ENCODE measurements at places on chromosomes 3 and 15.

- DNase-seq: no peak
Measured at GRCh38 chr3:65400899-65401298, 637.8 kb downstream of the MAGI1 start.

DNA sequence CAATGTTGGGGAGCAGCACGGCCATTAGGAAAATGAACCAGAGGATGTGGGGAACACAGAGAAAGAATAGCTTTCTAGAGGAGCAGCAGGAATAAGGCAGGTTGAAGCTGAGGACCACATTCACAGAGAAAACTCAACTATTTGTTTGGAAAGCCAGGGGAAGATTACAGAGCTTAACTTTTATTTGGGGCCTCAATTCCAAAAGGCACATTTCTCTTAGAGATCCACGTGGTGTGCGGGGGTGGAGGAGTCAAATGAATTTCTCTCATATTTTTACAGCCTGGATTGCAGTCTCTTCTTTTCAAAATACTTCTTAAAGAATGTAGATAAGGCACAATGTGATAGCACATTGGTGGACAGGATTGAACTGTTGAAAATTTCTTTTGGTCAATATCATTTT, 253.7 kb downstream of the ROBO1 start:
- no peak for DNase-seq

- no peak for DNase-seq
Measured at GRCh38 chr15:67947254-67948039, 106.7 kb upstream of the PIAS1 start.

DNA sequence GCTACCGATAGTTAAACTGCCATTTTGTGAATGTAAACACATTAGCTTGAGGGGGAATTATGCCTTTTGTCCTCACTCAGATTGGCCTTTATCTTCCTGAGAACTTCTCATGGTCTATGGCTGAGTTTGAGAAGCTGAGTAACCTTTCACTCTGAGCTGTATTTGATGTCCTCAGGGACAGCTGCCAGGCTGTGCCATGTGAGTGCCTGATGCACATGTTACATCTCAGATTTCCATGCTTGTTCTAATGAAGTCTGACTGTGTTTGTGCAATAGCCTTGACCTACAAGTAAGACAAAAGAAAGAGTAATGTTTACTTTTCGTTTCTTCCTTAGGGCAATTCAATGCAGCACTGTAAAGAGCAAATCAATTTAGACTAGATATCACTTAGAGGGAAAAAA, 44.1 kb upstream of the ARL6 start:
- DNase-seq: no peak

GRCh38 chr3:136653628-136654027, 98.5 kb downstream of the STAG1 start:
- no peak for DNase-seq

DNA sequence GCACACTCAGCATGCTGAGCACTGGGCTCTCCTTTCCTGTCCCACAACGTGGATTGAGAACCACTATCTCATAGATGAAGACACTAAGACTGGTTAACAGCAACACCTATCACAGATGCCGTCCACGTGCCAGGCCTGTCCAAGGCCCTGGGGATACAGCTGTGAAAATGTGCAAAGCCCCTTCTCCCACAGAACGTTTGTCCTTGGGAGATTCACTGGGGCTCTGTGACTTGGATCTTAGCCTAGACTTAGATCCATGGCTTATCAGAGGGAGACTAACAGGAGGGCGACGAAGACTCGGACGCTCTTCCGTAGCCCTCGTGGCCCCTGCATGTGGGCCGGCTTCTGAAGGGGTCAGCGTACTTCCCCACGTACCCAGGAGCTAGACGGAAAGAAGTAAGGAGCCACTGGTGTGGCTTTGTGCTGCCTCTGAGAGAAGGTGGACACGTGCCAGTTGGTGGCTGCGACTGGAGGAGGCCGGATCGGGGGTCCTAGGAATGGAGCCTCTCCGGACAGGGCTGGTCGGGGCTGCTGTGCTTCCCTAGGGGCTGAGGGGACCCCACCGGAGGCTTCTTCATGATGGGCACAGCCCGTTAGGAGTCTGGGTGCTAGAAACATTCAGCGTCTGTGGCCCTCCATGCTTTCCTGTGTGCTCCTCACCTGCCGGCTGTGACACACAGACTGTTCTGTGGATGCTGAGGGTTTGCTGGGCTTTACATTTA, 964 bp downstream of the NRROS start:
- no peak for DNase-seq

DNA sequence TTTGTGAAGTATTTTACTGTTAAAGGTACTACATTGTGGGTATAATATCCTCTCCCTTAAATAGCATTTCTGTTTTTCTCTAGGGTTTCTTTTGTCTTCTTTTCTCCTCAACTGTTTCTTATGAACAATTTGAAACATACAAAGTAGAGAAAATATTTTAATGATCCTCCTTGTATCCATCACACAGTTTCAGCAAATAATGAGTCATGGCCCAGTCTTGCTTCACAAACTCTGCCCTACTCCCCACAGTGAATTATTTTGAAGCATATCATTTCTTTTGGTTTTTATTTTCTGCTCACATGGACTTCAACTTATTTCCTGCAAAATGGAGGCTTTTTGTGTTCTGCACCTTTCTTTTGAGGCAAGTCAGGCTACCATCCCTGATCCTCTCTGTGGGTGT, 6.1 kb upstream of the SCAANT1 start:
- no peak for DNase-seq

- no peak for DNase-seq
Measured at GRCh38 chr15:87498560-87498959, 758.0 kb downstream of the NTRK3 start.

- no peak for DNase-seq
Measured at GRCh38 chr3:38343797-38344594, 2.6 kb upstream of the XYLB start.

GRCh38 chr3:108180194-108180593, 42.0 kb downstream of the IFT57 start:
- no peak for DNase-seq

- DNase-seq: no peak
Measured at GRCh38 chr3:188834349-188834748, 337.4 kb upstream of the TPRG1 start.

DNA sequence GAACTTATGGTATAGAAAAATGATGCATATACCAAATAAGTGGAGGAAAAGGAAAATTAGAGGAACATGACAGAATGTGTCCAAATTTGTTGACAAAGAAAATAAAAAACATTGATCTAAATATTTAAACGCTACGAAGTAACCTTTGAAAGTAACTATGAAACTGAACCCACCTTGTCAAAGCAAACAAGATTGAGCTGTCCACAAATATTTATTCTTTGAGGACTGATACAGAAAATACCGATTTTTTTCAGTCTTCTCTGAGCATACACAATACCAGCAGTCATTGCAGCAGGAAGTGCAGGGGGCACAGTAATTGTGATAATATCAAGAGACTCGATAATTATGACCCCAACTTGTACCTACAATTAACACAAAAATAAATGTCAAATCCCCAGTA, 40.0 kb downstream of the ATP13A3 start:
- no peak for DNase-seq

DNA sequence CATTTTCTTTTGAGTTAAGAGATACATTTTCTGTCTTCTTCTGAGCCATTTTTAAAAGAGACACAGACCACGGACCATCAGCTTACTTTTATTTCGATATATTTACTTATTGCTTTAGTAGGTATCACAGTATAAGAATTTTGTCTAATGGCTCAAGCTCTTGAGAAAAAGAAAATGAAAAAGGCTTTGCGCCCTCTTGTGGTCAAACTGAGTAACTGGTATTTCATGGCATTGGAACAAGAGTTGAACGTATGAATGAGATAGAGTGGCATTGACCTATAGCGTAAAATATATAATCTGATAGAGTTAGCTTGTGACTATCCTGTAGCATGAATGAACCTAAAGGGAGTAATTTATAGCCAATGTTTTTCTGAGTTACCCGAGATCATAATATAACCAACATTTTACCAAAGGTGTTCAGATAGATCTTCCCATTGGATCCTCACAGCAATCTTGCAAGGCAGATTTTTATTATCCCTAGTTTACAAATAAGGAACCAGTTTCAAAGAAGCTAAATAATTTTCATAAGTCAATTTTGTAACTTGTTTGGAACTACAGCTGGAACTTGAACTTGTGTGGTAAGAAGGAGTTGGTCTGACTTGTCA, 154.6 kb downstream of the POLR2M start:
- no peak for DNase-seq

DNA sequence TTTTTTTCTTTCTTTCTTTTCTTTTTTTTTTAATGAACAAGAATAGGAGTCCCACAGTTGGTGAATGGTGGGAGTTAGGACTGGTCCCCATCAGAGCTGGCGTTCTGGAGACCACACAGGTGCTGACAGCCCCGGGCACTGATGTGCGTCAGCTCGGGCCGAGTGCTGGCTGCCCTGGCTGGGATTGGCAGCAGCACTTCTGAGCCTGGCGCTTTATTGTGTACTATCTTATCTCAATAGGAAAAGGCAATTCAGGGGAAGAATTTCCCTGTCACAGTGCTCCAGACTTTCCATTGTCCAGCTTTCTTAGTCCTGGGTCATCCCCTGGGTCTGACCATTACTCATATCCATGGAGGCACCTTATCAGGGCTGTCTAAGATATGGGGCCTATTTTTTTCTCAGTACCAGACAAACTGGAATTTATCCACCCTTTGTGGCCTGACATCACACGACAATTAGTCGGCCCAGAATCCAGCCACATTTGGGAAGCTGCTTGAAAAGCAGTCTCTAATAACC, 54.1 kb downstream of the TMEM44 start:
- DNase-seq: no peak

GRCh38 chr3:48997714-48998637, 7.9 kb downstream of the P4HTM start:
- DNase-seq: no peak

DNA sequence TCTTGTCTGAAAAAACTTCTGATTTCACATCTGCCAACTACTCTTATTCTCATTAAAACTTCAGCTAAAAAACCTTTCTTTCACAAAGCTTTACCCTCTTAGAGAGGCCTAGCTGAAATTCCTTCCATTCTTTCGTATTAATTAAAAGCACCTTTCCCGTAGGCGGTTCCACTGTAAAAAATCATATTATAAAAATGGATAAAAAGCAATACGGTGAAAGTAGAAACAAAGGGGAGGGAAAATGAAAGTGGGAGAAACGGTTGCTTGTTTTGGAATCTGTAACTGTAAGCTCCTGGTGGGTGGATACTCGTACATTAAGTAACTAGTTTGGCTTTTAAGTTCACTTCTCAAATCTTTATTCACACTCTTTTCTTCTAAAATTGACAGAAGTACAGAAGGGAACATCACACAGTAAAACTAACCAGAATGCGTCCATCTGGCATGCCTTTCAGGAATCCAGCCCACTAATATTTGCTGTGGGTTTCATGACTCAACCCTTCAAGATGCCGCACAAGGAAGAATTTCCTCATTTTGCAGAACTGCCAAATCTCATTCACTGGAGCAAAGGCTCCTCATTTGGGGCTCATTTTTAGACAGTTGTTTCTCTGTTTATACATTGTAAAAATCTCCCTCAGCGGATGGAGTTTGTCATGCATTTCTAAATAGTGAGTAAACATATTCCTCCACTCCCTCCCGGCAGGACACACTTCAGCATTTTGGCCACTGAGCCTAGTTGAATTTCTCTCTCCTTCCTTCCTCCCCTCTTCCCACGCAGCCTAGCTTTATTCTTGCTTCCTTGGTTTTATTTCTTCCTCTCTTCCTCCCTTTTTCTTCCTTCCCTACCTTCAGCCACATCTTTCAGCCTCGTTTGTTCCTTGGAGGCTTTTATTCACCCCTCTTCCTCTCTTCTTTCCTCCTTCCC, 419.5 kb upstream of the NAALADL2 start:
- peak; percentile 5 for DNase-seq

GRCh38 chr15:92707880-92708551, 52.4 kb upstream of the FAM174B start:
- DNase-seq: no peak

- no peak for DNase-seq
Measured at GRCh38 chr3:53274938-53275605, 19.2 kb upstream of the TKT start.

DNA sequence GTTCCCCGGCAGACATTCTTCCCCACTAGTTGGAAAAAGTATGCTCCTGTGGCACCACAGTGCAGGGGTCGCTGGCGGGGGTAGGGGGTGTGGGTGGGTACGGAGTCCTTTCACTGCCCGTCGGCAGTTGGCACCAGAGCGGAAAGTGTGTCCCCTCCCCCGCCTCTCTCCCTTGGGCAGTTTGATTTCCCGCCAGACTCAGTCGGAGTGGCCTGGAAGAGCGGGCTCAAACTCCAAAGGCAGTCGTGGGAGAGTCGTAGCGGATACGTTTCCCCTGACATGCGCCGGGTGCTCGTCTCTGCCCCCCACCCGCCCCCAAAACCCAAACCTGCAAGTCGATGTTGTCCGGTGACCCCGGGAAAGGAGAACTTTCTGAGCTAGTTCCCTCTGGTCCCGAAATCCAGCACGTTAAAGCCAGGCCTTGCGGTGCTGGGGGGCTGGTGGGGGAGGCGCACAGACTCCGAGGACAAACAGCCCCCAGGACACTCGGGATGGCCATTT, 4.4 kb upstream of the FOXB1 start:
- no peak for DNase-seq

DNA sequence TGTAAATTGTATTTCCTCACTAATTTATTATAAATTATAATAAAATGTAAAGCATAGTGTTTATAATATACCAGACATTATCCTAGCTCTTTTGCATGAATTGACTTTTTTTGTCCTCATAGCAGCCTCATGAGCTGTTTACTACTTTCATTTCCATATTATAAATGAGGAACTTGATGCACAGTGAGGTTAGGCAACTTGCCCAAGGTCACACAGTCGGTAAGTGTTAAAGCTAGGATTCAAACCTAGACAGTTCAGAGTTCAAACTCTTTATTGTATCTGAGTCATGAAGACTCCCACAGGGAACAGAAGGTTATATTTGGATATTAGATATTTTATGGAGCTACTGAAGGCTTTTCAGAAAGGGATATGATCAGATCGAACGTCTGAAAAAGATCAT, 322.2 kb upstream of the SATB1 start:
- no peak for DNase-seq

- DNase-seq: no peak
Measured at GRCh38 chr3:33092496-33093254, 4.3 kb downstream of the GLB1 start.

GRCh38 chr3:17915341-17915740, 172.9 kb upstream of the TBC1D5 start:
- DNase-seq: no peak

GRCh38 chr3:106530367-106530766, 661.6 kb upstream of the CBLB start:
- DNase-seq: no peak

DNA sequence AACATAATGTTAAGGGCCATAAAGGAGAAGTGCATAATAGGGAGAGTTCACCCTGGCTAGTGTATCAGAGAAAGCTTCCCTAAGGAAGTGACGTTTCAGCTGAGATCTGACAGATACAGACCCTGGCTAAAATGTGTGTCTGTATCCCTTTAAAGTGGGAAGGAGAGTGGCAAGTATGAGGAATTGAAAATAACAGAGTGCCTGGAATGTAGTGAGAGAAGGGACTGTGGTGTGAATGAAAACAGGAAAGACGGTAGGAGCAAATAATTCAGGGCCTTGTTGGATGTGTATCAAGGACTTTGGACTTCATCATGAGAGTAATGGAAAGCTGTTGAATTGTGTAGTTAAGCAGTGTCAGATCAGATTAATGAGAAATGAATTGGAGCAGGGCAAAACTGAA, 30.5 kb downstream of the NEO1 start:
- DNase-seq: no peak

All from cerebellar nuclear complex (tissue), 1 donor.